Stimulated activated CD4-positive, alpha-beta T cell treated with anti-CD3 and anti-CD28 coated beads, TNF-alpha, amount 100 ng/mL, for 48 hours (primary cell): ENCODE measurements at places on chromosomes 2 and 18.

GRCh38 chr2:23620841-23621341, 235.9 kb downstream of the KLHL29 start:
- no peak for DNase-seq

DNA sequence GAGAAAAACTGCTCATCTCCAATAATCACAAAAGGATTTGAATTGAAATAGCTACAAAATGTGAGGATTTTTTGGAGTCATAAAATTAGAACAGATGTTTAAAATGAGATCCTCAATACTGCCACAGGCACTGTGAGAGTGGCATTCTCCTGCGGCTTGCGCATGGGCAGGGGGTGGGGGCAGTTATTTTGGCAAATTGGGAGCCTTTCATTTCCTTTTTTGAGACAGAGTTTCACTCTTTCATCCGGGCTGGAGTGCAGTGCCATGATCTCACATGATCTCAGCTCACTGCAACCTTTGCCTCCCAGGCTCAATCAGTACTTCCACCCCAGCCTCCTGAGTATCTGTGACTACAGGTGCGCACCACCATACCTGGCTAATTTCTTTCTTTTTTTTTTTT, 42.4 kb downstream of the POMC start:
- no peak for DNase-seq

DNA sequence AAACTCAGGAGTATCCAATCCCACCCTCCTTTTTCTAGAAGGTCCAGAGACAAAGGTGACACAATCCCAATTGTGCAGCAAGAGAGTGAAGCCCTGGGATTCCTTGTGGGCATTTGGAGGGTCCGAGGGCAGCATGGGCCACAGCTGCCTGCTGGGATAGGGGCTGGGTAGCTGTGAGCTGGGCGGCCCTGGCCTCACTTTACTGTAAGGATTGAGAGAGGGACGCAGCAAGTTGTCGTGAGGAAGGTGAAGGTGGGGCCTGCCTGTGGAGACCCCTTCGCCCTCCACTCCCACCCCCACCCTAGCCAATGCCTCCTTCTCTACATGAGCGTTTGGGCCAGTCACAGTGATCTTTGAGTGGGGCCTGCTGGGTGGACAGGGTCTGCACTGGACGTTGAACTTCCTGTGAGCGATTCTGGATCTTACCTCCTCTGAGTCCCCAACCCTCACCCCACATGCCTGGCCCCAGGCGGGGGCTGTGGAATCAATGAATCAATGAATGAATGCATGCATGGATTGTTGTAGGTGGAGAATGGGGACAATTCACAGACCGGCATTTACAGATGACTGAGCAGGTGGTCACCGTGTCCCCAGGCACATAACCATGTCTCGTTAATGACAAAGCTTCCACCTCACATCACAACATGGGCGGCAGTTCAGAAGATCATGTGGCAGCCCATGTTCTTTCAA, 107.2 kb downstream of the INHBB start:
- no peak for DNase-seq

DNA sequence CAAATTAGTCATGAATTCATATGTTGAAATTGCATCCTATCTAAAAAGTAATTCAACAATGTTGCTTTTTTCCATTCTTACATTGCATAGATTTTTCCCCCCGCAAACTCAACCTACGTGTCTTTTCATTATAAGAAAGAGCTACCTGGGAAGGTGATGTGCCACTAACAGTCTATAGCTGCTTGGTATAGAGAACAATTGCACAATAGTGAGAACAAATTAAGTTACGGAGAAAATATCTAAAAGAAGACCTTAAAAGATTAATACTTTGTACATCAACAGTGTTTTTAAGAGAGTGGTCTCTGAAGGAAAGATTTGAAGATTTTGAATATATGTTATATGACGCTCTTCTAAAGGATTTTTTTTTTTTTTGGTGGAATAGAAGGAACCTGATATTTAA, 111.8 kb downstream of the STK39 start:
- DNase-seq = no peak

DNA sequence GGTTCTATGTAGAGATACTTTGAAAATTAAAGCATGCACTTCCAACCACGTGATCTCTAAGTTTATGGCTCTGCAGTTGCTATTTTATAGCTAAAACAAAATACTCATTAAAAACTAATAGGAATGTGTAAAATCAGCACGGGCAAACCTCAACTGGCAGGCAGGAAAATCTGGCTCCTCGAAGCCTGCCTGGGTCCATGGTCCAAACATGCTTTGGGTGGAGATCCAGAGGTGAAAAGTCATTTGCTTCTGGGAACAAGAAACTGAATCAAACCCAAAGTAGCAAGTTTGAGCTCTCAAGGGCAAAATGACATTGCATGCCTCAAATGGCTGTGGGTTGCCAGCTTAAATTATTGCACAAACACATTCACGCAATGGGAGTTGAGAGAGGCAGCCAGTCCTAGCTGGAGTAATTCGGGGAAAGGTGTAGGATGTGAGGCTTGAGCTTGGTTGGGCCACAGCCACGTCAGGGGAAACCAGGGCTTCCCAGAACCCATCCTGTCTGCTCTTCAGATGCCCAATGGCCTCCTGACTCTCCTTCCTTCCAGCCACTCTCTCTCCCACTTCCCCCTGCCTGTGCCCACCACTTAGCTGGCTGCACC, 75.2 kb upstream of the LCLAT1 start:
- DNase-seq = no peak

GRCh38 chr2:159454185-159454584, 162.2 kb downstream of the BAZ2B start:
- no peak for DNase-seq

- DNase-seq = no peak
Observed at GRCh38 chr18:79214056-79214455, 144.9 kb downstream of the ATP9B start.

DNA sequence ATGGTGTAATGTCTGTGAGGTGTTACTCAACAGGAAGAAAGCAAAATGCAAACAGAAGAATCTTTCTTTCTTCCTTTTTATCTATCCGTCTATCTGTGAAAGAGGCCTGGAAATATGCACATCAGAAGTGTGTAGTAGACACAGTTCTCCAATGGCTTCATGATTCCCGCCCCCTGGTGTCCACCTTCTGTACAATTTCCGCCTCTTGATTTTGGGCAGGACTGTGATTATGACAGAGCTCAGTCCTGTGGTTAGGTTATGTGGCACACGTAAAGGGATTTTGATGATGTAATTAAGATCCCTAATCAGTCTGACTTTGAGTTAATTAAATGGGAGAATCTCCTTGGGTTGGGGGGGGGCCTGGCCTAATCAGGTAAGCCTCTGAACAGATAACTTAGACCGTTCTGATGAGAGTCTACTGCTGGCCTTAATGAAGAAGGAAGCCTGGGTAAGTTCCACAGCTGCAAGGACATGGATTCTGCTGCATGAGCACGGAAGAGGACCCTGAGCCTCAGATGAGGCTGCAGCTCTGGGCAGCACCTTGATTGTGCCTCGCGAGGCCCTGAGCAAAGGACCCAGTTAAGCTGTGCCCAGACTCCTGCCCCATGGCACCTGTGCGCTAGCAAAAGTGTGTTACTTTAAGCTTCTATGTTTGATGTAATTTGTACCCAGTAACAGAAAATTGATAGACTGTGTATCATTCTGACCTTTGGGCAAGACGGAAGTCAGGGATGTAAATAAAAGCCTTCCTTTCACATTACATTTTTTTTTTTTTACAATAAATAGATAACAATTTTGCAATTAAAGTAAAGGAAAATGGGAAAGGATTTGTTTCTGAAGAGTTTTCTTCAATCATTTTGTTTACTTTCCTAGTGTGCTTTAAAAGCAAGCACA, 11.3 kb upstream of the KCNF1 start:
- DNase-seq = no peak

DNA sequence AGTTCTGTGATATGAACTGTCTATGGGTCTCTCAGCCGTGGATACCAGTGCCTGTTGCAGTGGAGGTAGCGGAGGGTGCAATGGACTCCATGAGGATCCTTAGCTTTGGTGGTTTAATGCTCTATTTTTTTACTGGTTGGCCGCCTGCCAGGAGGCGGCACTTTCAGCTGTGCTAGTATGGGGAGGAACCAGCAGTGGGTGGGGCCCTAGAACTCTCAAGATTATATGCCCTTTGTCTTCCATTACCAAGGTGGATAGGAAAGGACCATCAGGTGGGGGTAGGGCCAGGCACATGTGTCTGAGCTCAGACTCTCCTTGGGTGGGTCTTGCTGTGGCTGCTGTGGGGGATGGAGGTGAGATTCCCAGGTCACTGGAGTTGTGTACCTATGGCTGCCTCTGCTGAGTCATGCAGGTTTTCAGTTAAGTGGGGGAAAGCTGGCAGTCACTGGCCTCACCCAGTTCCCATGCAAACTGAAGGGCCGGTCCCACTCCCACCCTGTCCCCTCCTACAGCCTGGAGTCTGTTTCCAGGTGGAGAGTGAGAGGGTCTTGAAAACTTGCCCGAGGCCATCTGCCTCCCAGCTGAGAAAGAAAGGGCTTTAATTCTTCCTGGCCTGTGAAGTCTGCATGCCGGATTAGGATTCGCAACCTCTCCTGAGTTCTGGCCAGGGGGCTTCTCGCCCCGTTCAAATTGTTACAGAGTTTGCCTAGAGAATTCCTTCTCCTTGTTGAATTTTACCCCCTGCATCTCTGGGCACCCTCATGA, 14.5 kb downstream of the KCNS3 start:
- DNase-seq = no peak

- DNase-seq = no peak
Observed at GRCh38 chr2:27240406-27240805, 22.4 kb downstream of the SLC30A3 start.
